ENCODE measurements at places on chromosomes 7 and 10.

GRCh38 chr7:24877790-24878311, 102.1 kb downstream of the OSBPL3 start:
- no peak for DNase-seq

- DNase-seq: no peak
Observed at GRCh38 chr7:28458732-28459131, 46.4 kb downstream of the CREB5 start.

DNA sequence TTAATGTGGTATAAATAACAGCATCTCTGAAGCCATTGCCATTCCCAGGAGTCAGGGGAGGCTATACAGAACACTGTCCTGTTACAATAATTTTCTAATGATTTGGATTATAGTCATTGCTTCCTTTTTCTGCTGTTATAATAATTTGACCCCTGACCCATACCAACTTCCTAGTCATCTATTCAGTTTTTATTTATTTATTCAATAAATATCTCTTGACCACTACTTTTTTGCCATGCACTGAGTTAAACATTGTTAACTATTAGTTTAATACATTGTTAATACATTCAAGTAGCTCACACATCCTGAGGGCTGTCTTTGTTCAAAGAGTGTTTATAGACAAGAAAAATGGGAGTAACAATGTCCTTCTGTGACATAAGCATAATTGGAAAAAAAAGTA, 235.5 kb upstream of the MEOX2 start:
- no peak for DNase-seq

GRCh38 chr10:50937230-50937907, 51.9 kb upstream of the A1CF start:
- DNase-seq: no peak

DNA sequence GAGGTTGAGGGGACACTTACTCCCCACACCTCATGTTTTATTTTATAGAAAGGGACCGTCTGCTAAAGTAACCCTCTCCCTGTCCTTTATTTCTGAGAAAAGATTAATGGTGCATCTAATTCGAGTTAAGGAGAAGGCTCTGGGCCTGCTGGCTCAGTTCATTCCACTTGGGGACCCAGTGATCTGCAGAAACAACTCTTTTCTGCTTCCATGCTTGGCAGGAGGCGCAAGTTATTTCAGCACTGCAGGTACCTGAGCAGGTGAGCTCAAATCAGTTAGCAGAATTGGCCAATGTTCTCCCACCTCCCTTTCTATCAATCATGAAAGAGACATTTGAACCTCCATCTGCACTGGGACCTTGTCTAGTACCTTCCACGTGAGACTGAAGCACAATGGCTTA, 396.1 kb downstream of the SFMBT2 start:
- DNase-seq: no peak

DNA sequence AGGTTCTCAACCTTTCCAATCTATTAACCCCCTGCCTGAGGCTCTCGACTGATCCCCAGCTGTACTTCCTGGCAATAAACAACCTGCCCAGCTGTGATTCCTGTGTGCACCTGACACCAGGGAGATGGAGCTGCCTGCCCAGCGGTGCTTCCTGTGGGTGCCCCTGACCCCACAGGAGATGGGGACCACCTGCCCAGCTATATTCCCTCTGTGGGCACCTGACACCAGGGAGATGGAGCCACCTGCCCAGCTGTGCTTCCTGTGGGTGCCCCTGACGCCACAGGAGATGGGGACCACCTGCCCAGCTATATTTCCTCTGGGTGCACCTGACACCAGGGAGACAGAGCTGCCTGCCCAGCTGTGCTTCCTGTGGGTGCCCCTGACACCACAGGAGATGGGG, 184.0 kb downstream of the DIP2C start:
- no peak for DNase-seq

- no peak for DNase-seq
Observed at GRCh38 chr7:89238156-89238555, 442.6 kb upstream of the TEX47 start.

DNA sequence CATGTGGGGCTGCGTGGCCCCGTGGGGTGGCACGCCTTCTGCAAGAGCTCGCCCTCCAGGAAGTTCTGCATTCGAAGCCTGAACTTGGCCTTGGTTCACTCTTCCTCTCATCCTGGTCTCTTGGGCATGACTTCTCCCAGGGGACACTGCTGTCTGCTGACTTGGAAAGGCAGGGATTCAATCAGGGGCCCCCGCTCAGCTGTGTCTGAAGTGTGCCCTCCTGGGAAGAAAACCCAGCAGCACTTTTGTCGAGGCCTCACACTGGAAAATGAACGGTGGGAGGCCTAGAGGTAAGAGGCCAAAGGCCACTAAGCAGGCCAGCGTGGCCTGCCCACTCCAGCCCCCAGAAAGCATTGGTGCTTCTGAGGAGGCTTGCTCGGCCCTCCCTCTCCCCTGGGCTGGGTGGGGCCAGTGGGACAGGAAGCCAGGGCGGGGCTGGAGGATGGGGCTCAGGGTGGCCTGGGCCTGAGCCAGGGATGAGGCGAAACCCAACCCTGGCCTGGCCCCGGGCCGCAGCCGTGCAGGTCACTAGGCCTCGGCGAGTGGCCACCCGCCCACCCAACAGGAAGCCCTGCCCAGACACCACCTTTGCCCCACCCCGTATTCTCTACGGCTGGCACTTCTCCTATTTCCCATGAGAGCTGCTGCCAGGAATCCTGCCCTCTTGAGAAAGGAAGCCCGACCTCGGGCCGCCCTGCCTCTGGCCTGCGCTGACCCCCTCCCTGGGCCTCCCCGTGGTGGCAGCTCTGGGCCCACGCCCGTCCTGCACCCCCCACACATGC, 81.1 kb downstream of the ZMIZ1 start:
- peak; percentile 56 for DNase-seq

DNA sequence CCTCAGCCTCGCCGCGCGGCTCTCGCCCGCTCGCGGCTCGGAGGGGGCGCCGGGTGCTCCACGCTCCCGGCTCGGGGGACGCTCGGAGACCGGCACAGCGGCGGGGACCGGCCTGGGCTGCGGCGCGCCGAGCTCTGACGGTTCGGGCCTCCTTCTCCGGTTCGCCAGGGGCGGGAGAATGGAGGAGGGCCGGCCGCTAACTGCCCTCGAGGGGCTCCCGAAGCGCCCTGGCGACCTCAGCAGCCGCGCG, 232 bp upstream of the GRID1 start:
- no peak for DNase-seq

DNA sequence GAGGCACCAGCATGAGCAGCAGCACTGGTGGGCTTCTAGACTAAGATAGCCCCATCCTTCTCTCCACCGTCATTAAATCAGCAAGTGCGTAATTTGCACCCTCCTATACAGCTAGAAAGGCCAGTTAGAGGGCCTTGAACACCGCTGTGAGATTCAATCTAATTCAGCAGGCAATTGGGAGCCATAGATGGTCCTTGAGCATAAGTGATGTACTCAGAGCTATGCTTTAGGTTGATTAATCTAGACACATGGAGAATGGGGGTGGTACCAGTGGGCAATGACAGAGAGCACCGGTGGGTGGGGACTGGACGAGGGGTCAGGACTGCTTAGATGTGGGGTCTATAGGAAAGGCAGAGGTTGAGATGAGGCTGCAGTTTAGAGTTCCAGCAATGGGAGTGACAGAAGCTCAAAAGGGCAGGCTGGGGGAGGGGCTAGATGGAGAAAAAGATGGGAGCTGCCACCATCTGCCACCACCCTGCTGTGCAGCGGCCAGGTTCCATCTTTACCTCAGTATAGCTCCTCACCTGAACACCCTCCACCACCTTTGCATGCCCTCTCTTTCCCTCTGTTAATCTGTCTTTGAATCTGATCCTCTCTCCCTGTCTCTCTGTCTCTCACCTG, 87.3 kb downstream of the C10orf105 start:
- no peak for DNase-seq

DNA sequence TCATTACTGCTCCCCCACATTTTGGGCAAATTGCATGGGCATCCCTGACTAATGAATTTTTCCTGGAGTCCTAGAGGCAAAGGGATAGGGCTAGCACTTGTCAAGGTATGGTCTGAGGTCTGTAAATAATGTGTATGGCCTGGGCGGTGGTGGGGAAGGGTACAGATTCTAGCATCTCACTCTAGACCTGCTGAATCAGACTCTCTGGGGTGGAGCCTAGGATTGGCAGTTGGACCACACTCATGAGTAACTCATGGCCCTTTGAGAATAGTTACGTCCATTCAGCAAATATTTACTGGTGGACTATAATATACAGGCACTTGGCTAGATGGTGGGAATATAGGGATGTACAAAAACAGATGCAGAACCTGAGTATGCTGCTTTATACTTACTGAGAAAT, 118.0 kb downstream of the CELF2 start:
- DNase-seq: no peak

GRCh38 chr7:70694434-70694970, 437.4 kb upstream of the GALNT17 start:
- no peak for DNase-seq

DNA sequence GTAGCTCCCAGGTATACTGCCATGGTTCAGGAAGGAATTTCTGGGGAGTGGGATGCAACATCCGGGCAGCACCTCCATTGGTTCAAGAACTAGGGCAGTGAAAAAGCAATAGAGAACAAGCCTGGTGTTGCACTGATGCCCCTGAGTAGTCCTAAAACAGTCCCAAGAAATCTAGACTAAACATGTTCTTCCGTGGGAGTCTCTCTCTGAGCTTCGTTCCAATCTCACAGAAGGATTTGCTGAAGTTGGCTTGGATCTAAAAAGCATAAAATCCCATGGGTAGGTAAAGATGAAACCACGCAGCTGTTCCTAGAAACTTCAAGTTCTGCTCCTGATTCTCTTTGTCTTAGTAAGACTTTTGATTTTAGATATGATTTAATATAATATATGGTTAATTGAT, 154.5 kb downstream of the PLXDC2 start:
- DNase-seq: no peak

DNA sequence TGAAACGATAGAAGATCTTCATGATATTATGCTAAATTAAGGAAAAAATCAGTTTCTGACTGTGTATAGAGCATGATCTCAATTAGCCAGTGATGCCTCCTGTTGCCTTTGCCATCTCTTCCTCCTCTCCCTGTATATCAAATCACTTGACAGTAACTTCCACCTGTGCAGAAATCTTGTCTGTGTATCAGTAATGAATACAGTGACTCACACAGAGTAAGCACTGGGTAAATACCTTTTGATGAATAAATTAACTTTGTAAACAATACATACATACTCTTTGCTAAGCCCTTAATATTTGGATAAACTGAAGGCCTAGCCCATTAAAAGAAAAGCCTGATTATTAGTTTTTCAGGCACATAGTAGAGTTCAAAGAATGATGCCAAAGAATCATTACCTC, 610.6 kb upstream of the NRP1 start:
- DNase-seq: no peak

DNA sequence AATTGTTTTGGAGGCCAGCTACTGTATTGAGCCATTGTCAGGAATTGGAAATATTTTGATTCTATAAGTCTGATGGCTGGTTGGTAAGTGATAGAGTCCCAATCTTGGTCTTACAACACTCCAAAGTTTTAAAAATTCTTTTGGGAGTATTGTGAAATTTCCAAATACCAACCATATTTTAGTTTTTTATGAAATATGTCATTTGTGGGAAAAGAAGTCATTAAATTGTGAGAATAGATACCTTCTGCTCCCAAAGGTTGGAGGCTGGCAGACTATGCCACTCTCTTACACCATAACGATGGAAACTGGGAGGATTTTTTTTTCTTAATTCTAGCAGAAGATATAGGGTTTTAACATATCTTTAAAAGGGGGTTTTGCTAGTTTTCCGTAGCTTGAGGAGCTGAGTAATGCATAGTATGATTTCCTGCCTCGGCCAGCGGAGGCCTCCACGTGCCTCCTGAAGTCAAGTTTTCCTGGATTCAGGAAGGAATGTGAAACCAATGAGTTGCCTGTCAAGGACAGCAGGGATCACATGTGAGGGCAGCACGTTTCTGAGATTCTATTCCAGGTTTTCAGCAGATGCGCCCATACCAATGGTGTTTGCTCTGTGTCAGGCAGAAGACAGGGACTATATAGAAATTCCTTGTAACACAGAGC, 92.2 kb upstream of the LAMB4 start:
- no peak for DNase-seq

- DNase-seq: no peak
Observed at GRCh38 chr7:131905471-131905973, 349.1 kb upstream of the PODXL start.

DNA sequence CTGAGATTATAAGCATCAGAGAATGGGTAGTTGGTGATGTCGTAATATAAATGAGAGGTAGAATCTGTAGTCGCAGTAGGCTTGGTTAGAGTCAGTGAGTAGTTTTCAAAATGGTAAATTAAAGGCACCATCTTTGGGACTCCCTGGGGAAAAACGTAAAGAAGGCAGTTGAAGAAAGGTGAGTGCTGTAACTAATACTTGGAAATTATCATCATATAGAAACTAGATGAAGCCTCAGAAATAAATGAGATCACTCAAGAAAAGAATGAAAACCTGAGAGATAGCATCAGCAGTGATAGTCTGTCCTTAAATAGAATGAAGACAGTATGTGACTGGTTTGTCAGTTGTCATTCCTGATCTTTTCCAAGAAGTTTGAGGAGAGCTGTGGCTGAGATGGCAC, 23.8 kb downstream of the PALS2 start:
- DNase-seq: no peak

DNA sequence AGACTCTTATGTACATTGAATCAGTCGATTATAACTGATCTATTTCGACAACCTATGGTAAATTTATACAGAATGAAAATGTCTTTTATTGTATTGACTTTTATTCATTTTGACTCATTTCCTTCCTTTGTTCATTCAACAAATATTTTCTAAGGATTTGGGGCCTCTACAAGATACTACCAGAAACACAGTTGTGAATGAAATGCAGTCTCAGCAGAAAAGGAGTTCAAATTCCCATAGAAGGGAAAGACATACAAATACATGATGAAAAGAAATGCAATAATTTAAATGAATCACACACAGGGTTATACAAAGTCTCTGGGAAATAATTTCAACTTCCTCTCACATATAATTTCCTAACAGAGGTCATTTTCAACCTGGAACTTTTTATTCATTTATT, 134.0 kb upstream of the SEMA3A start:
- no peak for DNase-seq

- DNase-seq: no peak
Observed at GRCh38 chr7:128076796-128077271, 45.6 kb upstream of the LRRC4 start.

DNA sequence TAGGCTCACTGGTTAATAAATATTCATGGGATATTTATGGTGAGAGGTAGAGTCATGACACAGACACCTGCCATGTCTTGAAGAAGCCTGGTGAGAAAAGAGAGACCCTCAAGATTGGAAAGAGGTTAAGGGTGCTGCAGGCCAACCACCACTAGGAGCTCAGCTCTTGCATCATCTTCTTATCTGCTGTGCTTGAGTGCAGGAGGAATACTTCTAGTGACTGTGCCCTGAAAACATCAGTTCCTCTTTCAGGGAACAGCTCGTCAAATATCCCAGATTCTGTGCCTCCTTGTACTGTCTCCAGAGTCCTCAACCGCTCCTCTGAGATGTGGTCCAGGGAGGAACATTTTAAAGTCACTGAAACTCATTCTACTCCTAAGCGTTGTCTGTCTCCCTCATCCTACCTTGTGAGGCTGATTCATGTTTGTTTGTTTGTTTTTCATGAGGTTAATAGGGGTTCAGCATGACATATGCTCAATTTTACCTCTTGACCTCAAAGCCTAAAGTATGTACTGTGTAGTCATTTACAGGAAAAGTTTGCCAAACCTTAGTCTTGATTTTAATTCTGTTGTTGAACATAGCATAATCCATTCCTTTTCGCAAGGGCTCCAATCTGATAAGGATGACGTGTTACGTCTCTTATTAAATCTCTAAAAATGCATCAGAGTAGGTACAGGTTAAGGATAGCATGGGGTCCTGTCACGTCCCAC, 293.1 kb downstream of the C7orf25 start:
- no peak for DNase-seq
